Erythroblast (primary cell): ENCODE measurements at places on chromosomes 5 and 9.

- DNase-seq = no peak
Measured at GRCh38 chr5:89703817-89704216, 705.7 kb downstream of the CETN3 start.

DNA sequence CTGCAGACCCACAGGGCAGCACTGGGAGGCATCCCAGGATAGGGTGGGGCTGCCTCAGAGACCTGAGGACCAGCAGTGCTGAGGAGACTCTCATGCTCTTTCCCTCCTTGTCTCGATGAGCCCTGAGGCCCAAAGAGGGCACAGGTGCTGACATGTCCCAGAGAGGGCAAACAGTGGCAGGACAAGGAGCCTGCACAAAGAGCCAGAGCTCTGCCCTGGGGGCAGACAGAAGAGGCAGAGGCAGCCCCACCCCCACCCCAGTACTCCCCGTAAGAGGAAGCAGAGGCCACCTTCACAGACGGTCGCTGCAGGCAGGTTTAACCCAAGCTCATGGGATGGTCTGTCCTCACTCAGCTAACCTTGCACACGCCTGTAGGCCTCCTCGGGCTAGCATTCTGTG lies 29.4 kb upstream of the TTLL11 start:
- DNase-seq = no peak

- no peak for DNase-seq
Measured at GRCh38 chr5:26026044-26026443, 1012.3 kb downstream of the CDH9 start.

DNA sequence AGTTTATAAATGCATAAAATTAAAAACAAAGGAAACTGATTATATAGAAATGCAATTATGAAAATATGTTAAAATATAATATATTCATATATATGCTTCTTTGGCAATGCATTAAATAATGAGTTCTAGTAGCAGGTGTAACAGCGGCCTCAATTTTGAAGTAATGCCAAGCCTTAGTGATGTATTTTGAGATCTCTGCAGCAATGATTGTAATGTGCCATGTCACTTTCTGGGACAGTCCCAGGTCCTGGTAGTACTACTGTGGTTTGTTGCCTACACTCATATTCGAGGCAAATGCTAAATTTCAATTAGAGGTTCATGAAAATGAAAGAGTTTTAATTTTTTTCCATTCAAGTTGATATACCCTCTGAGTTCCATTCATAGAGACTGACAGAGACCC lies 75.8 kb upstream of the ORM1 start:
- no peak for DNase-seq

DNA sequence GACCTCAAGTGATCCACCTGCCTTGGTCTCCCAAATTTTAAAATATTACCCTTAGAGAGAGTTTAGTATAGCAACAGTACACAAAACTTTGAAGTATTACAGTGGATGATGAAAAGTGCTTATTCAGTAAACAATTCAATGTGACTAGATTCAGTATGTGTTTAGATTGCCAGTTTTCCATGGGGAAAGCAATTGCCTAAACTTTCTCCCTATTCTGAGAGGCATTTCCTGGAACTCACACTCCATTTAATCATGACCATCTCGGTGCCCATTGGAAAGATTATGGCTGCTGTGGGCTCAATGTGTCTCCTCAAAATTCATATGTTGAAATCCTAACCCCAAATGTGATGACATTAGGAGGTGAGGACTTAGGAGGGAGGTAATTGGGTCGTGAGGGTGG lies 38.9 kb upstream of the MYO10 start:
- no peak for DNase-seq

GRCh38 chr9:132554755-132555154 lies 27.7 kb upstream of the BARHL1 start:
- no peak for DNase-seq

DNA sequence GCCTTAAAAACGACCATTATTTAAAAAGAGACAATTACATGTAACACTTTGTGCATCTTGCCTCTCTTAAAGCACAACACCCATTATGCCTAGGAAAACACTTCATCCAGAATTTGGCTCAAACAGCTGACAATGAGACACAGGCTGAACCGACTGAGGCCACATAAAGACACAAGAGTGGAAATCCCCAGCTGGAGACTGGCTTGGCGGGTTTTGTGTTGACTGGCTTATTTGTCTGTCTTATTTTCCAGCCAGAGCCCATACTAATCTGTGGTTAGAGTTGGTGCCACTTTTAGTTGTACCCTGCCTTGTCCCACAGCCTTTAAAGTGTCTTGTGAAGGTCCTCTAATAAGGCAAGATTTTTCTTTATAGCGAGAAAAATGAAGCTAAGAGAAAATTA lies 21.2 kb downstream of the TRIM14 start:
- no peak for DNase-seq

DNA sequence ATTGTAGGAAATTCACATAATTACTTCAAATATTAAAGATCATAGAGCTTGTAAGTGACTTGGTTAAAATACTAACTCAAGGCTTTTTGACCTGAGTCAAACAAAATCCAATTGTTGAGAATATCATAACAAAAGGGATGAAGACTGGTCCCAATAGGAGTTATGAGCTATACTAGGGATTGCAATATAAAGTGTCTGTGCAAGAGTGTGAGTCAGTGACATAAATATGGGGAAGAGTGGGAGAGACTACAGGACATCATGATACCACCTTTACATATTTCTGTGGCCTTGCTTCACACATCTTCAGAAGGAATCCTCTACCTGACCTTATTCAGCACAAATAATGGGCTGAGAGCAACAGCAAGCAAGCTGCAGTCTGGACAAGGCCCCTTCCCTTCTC lies 180.9 kb upstream of the SLC24A2 start:
- DNase-seq = no peak

- DNase-seq = no peak
Measured at GRCh38 chr5:61974680-61975079, 331.3 kb upstream of the KIF2A start.

GRCh38 chr9:94802793-94803192 lies 76.3 kb downstream of the AOPEP start:
- DNase-seq = no peak

DNA sequence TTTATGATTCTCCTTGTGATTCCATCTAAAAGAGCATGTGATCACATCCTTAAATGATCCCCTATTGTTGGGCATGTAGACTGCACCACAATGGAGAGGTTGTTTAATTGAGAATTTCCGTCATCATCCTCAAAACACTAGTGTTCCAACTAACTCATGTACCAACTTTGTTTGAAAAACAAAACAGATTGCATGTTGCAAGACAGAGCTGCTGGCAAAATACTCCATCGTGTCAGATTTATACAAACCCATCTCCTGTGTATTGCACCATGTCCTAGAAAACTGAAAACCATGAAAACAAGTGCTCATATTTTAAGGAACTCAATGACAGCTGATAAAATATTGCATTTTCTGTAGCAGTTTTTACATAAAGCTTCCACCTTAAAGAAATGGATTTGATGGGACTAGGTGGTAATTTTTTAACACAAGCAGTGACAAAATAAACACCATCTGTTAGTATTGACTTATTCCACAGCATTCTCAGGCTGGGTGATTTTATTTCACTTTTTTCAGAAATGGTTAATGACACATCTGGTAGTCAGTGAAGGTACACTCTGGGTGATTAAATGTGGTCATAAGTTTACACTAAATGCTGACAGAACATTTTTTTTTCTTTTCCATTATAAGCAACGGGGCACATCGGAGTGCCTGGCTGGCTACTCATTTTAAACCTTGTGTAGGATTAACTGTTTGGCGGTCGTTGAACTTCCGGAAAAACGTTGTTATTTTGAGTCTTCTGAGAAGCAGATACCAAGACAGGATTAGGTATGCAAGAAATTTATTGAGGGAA lies 602.9 kb upstream of the WWC1 start:
- DNase-seq = no peak

- no peak for DNase-seq
Measured at GRCh38 chr5:124289641-124290311, 456.7 kb downstream of the ZNF608 start.

- no peak for DNase-seq
Measured at GRCh38 chr5:178462076-178462475, 128.1 kb downstream of the COL23A1 start.

- no peak for DNase-seq
Measured at GRCh38 chr5:22521521-22521920, 331.6 kb downstream of the CDH12 start.
